ENCODE measurements at places on chromosomes 5 and 9.
A peak's percentile ranks its signal among the peaks of the same experiment; 100 is the strongest.

DNA sequence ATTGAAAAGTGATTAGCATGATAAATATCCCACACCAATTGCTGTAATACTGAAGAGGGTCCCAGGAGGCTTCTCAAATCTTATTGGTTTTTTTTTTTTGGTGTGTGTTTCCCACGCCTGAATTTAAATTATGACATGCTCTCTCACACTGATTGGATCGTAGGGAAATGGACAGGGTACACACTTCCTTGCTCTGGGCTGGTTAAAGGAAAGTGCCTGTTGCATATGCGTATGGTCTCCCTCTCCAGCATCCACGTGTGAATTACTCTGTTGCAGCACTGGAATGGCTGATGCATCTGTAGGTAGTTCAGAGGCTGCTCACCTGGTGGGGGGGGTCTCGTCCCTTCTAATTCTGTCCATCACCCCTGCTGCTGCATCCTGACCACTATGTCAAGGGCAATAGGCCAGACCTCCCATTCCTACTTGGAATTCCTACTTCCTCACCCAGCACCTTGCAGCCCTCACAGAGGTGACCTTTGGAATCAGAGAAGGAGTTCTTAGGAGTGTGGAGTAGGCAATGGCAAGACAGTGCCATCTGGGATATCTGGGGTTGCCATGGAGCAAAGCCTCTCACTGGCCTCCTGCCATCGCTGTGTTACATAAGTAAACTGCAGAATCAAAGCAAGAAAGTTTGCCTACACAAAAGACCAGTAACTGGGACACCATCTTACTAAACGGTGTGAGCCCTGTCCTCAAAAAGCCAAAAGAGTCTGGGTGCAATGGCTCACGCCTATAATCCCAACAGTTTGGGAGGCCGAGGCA lies 71.4 kb upstream of the FBXW11 start:
- no peak for DNase-seq

- peak; percentile 58 for DNase-seq
Measured at GRCh38 chr9:93302586-93303257, 118.8 kb downstream of the WNK2 start.

DNA sequence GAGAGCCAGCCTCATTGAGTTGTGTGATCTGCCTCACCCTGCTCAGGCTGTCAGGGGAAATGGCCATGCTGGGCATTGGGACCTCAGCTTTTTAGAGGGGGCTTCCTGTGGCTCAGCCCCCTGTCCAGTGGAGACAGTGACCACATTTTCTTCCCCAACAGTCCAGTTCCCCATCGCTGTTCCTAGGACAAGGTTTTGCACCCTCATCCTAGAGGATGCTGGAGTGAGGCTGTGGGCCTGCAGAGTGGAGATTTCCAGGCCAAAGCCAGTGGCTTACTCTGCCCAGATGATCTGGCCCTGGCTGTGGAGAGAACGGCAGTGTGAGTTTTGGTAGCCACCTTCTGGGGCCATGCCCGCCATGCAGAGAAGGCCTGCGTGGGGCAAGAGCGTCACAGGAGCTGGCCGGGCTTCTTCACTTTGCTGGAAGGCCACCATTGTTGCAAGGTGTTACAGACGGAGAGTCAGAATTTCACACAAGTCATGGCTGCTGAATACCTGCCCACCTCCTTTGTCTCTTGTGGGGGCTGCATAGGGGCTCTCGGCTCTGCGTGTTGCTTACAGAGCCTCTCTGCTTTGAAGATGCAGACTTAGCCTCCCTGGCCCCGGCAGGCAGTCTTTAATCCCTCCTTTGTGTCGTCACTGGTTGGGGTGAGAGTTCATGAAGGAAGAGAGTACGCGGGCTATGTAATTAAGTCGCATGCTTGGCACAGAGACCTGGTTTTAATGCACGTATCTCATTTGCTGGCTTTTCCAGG lies 35.2 kb upstream of the PITX1 start:
- DNase-seq: no peak

DNA sequence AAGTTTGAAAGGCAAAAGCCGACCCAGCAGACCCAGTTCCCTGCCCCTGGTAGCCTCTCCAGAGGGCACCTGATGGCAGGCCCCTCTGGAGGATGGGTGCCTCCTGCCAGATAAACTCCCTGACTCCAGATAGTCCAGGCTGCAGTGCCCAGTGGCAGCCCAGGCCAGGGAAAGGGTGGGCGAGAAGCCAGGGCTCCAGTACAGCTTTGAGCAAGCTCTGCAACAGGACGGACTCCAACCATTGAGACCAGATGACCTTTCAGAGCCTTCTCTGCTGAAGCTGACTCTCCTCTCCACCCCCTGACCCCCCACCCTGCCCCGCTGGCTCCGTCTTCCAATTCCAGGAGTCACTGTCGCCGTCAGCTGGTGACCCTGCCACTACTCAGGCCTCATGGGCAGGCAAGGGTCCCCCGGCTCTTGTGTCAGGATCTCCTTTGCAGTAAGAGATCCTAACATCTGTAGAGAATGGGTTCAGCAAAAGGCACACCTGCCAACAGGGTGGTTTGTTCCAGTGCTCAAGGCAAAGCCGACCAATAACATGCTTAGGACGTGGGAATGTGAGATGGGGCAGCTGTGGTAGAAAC lies 15.5 kb upstream of the FCN1 start:
- no peak for DNase-seq

DNA sequence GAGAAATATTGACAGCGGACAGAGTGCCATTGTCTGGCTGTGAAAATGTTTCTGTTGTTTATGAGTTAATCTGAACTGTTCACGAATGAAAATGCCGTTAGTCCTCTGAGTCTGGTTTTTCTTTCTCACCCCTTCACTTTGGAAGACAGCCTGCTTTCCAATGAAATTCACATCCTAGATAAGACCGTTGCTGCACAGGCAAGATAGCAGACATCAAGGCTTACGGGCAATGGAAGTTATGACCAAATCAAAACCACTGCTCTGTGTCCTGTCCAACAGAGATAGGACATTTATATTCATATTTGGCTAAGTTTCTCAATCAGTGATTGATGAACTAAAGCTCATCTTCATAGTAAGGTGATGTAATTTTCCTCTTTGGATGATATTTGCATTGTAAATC lies 180.0 kb upstream of the DMAC1 start:
- no peak for DNase-seq

- DNase-seq: no peak
Measured at GRCh38 chr9:99387431-99387830, 165.3 kb downstream of the SEC61B start.

DNA sequence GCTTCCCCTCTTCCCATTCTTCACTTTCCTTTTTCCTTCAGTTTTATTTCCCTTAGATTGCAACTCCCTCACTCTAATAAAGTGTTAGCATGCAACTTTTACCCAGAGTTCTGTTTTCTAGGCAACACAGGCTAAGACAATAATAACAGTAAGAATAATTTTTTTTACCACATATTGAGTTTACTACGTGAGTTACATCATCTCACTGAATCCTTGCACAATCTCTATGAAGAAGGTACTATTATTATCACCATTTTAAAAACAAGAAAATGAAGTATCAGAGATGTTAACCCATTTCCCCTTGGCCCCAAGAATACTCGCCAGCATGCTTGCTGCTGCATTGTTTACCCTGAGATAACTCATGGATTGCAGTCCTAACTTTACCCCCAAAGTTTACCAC lies 53.7 kb upstream of the SMIM32 start:
- DNase-seq: no peak

- DNase-seq: no peak
Measured at GRCh38 chr9:38038307-38039089, 30.5 kb downstream of the SHB start.

DNA sequence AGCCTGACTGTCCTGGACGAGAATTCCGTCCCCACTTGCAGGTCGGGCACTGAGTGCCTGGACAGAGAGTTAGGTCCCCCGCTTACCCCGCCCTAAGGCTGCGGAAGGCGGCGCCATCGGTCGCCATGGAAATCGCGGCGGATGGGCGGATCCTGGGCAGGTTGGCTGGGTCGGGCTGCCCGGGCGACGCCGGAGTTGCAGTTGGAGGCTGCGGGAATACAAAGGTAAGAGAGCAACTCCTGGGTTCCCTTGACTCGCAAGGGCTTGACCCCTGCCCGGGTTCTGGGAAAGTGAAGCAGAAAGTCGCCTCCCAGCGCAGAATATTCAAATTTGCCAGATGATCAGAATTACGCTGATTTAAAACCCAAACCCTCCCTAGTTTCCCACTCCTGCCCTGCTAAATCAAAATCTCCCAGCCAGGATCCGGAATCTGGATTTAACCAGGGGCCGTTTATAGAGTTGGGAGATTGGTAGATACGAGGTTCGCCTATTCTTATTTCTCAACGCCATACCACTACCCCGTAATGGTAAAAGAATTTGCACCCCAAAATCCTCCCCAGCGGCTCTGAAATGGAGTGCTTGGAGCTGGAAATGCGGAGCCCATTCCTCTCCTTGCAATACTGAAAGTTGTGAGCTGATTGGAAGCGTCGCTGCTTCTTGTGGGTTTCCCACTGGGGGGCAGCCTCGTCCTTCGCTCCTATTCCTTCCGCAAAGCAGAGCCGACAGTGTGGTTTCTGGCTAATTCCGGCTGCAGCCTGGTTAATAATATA lies 156.4 kb upstream of the RASEF start:
- no peak for DNase-seq

- DNase-seq: no peak
Measured at GRCh38 chr5:66793049-66793448, 196.9 kb downstream of the MAST4 start.

DNA sequence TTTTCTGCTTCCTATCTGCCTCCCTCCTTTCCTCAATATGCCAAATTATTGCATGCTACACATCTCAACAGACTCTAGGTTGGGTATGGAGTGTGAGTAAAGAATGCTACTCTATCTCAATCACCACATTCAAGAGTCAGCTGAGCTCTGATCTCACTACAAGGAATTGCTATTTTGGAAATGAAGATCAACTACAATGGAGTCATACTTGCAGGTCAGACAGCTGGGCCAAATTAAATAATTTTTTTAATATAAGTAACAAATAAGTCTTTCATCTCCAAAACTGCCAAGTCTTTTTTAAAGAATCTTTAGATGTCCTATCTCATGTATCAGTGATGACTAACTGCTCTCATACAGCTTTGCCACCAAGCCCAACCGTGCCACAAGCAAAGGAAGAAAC lies 64.0 kb downstream of the DEPDC1B start:
- DNase-seq: no peak

GRCh38 chr5:97182571-97183099 lies 412 bp downstream of the RIOK2 start:
- no peak for DNase-seq

DNA sequence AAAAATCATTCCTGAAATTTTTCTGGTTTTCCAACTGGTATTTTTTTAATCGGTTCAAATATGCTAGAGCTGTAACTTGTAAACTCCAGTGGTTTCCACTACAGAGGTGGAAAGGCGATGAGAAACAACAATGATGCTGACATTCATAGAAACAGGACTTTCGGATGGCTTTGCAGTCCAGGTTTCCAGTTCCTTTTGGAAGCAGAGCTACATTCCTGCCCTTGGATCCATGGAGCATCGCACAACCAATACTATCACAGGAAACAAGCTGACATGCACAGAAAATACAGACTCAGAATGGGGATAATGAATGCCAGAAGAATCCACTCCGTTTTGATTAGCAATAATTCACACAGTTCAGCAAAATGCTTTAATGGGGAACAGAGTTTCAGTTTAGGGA lies 140.0 kb downstream of the EPB41L4A start:
- no peak for DNase-seq

GRCh38 chr5:126301056-126301455 lies 122.2 kb upstream of the GRAMD2B start:
- DNase-seq: no peak

DNA sequence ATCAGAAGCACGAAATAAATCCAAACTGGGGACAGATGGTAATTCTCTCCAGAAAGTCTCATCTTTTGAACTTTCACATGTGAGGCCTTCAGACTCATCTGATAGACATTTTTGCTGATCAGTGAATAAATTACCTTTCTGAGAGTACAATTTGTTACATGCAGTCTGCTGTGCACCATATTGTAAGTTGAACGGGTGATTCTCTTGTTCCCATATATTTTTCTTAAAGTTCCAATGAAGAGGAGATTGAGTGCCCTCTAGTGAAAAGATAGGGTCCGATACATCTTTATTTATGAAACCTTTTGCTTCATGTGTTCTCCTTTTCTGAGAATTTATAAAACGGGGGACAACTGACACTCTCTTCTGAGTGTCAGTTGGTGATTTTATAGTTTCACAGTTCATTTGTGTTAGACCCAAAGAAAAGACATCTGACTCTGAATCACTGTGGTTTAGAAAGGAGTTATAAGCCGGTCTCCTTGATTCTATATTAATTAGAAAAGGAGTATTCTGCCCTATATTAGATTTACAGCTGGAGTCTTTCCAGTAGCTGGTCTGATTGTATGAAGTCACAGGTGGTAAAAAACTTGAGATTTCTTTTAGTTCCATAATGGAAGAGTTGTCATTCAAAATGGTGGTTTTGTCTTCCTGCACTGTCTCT lies 30.4 kb downstream of the GNG10 start:
- DNase-seq: no peak

DNA sequence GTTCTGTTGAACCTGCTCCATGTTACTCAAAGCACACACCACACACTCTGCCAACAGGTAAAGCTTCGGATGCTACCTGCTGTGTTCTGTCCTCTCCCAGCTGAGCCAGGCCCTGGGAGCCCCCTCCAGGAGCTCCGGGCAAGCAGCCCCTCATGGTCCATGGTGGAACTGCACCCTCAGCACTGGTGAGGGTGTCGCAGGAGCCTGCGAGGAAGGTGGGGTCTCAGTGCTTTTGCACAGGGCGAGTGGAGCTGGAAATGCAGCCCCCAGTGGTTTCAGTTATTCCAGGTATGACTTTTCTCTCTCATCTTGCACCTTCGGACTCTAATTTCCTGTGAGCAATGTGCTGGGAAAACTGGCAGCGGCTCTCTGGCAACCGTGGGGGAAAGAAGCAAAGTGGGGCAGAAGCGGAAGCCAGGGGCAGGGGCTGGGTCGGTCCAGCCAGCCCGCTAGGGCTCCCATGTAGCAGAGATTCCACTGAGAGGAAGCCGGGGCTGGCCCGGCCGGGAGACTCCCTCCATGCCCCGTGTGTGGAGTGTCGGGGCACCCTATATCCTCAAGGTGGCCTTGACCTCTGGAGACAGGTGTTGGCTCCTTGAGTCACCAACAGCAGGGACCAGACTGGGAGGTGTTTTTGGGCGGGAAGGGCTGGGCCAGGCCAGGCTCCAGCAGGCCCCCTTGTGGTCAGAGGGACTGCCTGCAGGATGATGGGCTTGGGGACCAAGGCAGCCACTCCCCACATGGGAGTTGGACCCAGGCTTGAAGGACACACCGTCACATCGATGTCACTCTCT lies 75.6 kb upstream of the PRSS3 start:
- DNase-seq: peak; percentile 24

GRCh38 chr9:123960965-123961364 lies 31.0 kb upstream of the DENND1A start:
- DNase-seq: no peak

Measured in memory B cell (primary cell).